ENCODE measurements at places on chromosomes 5 and 9.

- no peak for DNase-seq
These were observed 52.1 kb downstream of the TSSK1B start for GRCh38 chr5:113382731-113383130.

DNA sequence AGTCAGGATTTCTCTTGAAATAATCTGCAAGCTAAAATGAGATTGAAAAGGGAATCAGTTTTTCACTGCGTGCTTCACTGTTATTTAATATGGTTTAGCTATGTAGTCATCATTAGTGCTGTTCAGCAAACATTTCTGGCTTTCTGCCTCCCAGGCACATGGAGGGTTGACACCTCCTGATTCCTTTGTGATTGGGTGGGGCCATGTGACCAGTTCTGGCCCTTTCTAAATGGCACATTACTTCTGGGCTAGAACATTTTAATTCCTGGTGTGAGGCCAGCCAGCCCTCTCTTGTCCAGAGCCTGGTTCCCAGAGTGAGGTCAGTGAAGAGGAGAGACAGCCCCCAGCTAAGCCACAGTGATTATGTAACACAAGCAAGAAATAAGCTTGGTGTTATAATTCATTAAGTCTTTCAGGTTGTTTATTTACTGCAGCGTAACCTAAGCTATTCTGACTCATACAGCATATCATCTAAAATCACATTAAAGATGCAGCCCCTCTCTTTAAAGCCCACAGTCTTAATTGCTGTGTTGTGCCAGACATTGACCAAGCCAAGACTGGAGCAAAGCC, 17.4 kb upstream of the ARSI start:
- DNase-seq: no peak

DNA sequence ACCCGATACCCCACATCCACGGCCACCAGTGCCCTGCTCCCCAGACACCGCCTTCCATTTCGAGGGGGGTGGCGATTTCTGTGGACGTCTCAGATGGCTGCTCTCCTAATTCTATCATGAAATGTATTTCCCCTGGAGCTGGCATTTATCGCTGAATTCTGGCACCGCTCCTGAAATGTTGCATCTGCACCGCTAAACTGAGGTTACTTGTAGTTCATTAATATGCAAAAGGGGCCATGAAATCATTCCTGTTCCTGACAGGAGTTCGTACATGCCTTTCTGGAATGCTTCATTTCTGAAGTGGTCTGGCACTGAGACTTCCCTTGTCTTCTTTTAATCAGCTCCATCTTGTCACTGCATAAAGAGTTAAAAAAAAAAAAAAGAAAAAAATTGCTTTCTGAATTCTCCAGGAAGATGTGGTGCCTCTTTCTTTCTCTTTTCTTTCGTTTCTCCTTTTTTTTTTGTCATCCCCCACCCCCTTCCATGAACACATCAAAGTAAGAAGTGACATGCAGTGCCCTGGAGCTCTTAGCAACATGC, 97.7 kb upstream of the SMARCA2 start:
- no peak for DNase-seq

GRCh38 chr5:88683506-88684135, 199.4 kb downstream of the MEF2C start:
- no peak for DNase-seq

DNA sequence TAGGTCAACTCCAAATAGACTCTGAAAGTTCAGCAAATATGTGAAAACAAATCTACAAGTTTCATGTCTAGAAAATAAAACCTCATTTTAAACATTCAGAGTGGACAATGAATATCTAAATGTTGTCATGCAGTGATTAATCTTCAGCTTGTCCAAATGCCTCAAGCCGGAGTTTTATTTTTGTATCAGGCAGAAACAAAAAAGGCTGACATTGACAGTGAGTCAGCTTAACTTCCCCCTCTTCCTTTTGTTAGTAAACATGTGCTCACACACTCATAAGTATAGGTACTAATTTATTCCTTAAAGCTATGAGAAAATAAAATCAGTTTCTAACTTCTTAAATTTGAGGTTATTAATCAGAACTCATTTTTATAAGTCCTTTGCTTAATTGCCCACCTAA, 467.9 kb upstream of the DAB2 start:
- DNase-seq: no peak

GRCh38 chr9:122106576-122106975, 13.5 kb upstream of the TTLL11 start:
- no peak for DNase-seq
